Activated naive CD4-positive, alpha-beta T cell treated with Interleukin-2 at 50 U/mL for 16 hours (primary cell): ENCODE measurements at places on chromosomes 6 and 20.

DNA sequence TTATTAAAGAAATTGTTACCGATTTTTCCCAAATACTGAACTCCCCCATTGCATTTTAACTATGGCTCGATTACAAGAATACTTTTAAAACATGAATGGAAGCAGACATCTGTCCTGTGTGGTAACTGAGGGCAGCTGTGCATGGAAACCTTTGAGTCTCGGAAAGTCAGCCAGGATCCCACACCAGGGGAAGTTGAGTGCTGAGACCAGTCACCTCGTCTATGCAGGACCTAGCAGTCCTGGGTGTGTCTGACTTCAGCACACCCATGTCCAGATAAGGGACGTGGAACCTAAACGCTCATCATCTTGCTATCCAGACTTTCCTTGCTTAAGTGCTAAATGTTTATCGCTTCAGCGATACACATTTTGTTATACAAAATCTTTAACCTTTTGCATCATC is 6.1 kb downstream of the RIN2 start:
- DNase-seq, result no peak

- DNase-seq, result no peak
Measured at GRCh38 chr6:39102821-39103136, 12.2 kb downstream of the SAYSD1 start.

GRCh38 chr6:149899486-149899885 is 1.6 kb upstream of the RAET1E start:
- DNase-seq, result no peak

DNA sequence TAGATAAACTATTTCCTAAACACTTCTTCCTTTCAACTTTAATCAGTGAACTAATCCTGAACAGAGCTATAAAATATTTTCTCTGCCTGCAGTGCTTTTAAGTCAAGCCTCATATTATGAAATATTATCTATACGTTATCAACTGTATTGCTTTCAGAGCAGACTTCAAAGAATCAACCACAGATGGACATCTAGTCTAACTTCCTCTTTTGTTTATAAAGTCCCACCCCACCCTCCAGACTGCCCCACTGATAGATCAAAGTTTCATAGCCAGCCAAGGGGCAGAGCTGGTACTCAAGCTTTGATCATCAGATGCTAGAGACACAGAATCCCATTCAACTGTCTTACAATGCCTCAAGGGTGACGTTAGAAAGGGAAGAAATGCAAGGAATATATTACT is 308.3 kb downstream of the LAMA2 start:
- no peak for DNase-seq
